Activated T-helper 1 cell treated with anti-CD3 and anti-CD28 coated beads, Interleukin-2, amount 50 U/mL, for 16 hours (primary cell): ENCODE measurements at places on chromosomes 11 and 22.

DNA sequence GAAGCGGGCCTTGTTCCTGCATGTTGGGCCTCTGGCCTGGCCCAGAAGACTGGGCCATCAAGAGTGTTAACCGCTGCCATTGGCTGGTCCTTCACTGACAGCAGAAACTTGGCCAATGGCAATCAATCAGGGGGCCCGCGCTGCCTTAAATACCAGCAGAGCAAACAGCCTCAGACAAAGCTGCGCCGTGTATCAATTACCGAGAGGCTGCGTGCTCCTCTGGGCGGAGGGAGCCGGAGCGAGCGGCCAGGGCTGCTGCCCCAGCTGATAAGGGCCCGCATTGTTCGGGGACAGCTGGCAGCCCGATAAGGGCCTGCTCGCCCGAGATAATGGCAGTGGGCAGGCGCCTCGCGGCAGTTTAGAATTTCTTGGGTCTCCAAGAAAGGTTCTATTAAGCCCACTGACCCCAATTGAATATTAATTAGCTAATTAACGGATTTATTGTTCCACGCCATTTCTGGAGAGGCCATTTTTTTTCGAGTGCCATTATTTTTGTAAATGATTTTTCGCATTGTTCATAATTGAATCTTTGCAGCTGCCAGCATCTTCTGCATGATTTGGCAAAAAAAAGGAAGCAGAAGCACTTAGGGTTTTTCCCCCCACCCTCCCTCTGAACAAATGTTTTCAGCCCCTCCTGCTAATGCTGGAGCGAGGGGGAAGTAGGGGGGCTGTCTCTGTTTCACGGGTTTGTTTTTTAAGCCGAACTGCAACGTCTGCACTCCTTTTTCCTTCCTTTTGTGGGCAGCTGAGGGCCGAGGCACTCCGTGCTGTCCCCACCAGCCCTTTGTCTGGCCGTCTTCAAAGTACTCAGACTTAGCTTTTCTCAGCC lies 37.6 kb upstream of the RIC3 start:
- no peak for DNase-seq

GRCh38 chr11:65565624-65566453 lies 4.4 kb upstream of the ZNRD2 start:
- DNase-seq: no peak

GRCh38 chr11:81159900-81160299 lies 1573.8 kb downstream of the FAM181B start:
- no peak for DNase-seq

DNA sequence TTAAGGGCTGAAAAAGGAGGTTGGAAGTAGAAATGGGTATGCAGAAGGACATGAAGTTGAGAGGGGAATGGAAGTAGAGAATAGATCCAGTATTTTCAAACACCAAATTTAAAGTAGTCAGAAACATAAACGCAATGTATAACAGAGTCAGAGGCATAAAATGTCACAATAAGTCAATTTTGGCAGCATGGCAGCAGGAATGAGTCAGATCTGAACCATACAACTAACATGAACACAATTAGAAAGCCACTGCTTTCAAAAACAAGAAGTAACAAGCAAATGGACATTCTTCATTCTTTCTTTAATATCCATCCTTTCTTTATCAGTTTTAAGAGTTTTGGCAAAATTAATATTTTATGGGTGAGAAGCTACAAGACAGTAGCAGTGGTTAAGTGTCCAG lies 2.5 kb downstream of the CHORDC1 start:
- no peak for DNase-seq

- DNase-seq: no peak
Observed at GRCh38 chr11:125224391-125225021, 60.0 kb downstream of the PKNOX2 start.
